Lower lobe of right lung (tissue), 2 donors: ENCODE measurements at places on chromosomes 2 and 18.
A peak's percentile ranks its signal among the peaks of the same experiment; 100 is the strongest.

DNA sequence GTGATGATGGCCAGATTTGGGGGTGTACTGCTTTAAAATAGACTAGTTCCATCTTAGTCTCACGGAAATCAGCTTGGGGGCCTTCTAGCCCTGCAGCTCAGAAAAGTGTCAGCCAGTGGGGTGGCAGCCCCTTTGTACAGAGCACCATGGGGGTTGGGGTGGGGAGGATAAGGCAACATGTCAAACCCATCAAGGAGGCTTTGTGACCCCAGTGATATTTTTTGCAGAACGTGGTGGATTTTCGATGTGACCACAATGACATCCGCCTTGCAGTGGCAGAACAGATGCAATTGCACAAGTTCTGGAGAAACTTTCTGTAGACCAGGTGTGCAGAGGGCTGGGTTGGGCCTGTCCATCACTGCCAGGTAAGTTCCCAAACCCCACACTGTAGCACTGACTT is 3.0 kb upstream of the CD8A start:
- DNase-seq = no peak

DNA sequence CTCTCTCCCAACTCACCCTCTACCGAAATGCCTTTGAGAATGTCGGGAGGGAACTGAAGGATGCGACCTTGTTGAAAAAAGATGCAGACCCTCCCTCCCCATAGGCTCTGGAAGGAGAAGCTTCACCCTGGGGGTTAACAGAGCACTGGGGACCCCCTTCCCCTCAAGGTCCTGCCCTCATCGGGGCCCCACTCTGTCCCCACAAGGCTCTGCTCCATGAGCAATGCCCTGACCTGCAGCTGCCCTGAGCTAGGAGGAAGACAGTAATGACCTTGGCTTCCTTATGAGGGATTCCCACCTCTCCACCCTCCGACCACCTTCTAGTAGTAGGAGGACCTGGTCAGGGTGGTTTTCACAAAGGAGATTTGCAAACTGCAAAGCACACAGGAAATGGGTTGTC is 44.4 kb upstream of the HPCAL1 start:
- no peak for DNase-seq

GRCh38 chr2:176280867-176281658 is 11.8 kb downstream of the MTX2 start:
- no peak for DNase-seq

DNA sequence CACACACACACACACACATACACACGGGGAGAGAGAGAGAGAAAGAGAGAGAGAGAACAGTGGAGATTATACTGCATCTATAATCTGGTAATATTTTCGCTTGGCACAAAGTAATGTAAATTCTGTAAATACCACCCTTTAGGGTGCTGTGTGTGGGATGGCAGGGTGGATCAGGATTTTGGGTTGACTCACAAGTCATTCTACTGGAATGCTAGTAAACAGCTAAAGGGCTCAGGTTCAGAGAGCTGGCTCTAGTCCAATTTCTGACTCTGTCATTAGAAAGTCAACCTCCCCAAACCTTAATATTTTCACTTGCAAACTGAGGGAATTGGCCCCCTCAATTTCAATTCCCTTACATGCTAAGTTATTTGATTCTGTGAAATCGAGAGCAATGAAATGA is 308.3 kb downstream of the TSN start:
- DNase-seq = no peak

- DNase-seq = no peak
Measured at GRCh38 chr2:208571764-208572131, 165.2 kb downstream of the PTH2R start.

DNA sequence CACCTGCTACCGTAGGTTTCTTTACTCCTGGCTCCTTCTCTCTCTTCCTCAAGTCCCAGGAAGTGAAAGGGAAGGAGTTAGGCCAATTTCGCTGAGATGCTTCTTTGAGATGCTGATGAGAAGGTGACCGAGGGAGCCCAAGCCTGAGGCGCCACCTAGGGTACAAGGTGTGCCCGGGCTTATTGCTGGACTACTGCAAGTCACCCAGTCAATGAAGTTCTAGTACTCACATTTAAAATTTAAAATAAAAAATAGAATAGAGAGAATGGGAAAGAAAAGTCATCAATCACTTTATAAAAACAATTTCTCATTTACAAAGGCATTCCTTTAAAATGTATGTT is 45.3 kb downstream of the ACAA2 start:
- DNase-seq = no peak

- peak; percentile 80 for DNase-seq
Measured at GRCh38 chr2:148874868-148875341, at the start of gene KIF5C. KIF5C (plus strand) TSS chr2:148875227; CDS start chr2:148875618, 391 bp downstream.

DNA sequence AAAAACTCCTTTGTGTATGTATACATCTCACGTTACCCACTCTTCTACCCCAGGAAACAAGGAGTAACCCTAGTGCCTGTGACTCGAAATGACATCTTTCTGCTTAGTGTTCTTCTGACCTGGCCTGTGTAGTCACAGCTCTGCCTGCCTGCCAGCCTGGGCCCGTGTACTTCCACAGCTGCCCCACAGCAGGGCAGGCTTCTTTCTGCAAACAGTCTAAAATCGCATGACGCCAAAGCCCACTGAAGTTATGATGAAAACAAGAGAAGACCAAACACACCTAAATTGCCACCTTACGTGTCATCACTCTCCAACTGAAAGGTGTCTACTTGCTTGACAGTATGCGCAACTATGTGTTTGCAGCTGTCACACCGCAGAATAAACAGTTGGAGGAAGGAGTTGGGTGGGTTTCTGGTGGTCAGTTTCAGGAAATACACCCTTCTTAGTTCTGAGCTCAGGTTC is 1.5 kb downstream of the GAREM1 start:
- peak; percentile 46 for DNase-seq

DNA sequence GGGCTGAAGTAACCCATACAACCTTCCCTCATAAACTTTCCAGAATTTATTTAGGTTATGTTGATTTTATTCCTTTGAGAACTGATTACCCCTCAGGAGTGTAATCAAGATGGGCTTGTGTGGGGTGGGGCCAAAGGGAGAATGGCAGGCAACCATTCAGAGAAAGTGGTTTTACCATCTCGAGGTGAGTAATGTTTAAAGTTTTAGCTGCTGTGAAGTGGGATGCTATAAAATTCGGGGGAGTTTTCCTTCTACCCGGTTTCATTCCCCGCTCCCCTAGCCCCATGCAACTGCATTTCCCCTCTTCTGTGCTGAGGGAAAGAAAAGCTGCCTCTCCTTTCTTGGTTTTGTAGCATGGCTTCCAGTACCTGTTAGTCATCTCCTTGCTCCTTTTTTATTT is 34.7 kb downstream of the MAP4K4 start:
- DNase-seq = no peak

DNA sequence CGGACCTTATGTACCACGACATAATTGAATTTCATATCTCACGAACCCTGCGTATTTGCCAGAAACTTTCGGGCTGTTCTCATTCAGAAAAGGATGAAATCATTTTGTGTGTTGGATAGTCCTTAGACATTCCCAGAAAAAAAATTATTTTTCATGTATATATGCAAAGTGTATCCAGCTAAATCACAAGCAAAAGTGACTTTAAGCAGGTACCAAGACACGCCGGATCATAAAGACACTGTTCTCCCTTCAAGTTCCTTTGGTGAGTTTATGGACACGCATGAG is 35.1 kb upstream of the PNO1 start:
- no peak for DNase-seq

DNA sequence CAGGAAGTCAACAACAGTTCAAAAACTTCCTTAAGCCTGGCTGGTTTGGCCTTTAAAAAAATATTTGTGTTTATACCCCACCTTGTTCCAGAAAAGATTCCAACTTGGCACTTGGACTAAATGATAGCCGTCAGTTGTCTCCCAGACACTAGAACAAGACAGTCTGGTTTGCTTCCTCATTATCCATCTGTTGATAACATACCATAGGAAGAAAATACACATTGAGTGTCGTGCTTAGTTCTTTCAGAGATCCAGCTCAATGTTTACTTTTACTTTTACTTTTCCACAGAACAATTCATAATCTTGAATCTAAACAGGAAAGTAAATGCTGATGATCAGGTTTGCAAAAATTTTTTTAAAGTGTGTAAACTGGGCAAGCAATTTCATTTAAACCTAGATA is 2.4 kb upstream of the VPS54 start:
- no peak for DNase-seq

DNA sequence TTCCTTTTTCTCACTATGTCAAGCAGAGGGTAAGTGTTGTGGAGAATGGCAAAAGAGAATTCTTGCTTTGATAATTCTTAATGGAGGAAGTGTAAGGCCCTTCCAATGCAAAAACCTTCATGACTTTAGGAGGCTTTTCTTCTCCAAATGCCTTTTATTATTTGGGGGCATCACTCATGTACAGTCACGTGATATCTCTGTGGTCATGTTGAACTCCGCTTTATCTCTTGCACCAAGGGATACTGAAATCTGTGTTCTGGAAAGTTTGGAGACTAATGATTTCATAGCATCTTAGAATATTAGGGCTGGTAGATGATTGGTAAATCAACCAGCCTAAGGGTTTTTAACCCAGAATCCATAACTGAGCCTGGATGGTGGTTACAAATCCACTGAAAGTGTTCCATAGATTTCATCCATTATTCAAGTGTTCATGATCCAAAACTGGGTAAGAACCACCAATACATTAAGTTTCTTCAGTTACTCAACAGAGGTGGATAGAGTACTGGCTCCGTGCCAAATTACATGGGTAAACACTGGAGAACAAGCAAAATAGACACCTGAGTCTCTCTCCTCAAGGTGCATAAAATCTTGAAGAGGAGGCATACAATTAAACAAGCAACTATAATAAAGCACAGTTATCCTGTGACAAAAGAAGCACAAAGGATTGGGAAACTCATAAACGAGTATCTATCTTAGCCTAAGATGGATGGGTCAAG is 169.6 kb upstream of the EPHA4 start:
- DNase-seq = no peak

GRCh38 chr18:68418226-68418868 is 296.6 kb downstream of the TMX3 start:
- no peak for DNase-seq
